ENCODE measurements at places on chromosomes 2 and 18.

- DNase-seq: no peak
These were observed 44.9 kb downstream of the ZBTB14 start for GRCh38 chr18:5250603-5251002.

GRCh38 chr2:162480067-162480466 lies 136.1 kb downstream of the GCA start:
- no peak for DNase-seq

- DNase-seq: no peak
These were observed 185.0 kb upstream of the STK17B start for GRCh38 chr2:196356332-196356731.

GRCh38 chr18:33755931-33756560 lies 178.0 kb downstream of the ASXL3 start:
- DNase-seq: no peak

GRCh38 chr18:38033282-38033681 lies 467.7 kb upstream of the CELF4 start:
- DNase-seq: no peak

GRCh38 chr2:172105471-172106107 lies 2.9 kb upstream of the DLX2 start:
- DNase-seq: no peak

DNA sequence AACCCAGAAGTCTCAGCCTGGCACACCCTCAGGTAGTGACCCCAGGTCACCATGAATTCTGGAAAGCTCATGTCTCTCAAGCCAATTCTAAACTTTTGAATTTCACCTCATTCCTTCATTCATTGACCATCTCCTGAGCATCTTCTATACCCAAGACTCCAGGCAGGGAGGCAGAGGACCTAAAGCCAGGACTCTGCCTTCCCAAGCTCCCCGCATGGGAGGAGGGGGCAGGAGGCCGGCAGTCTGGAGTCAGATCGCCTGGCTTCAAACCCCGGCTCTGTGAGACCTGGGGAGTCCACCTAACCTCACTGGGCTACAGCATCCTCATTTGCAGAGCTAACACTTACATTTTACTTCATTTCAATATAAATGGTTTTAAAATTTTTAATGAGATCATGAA lies 59.0 kb downstream of the SMAD7 start:
- DNase-seq: no peak

- no peak for DNase-seq
These were observed 62.9 kb downstream of the POMC start for GRCh38 chr2:25105336-25106085.

GRCh38 chr18:46212398-46212797 lies 108.2 kb downstream of the HAUS1 start:
- DNase-seq: no peak

GRCh38 chr2:14756981-14757657 lies 124.6 kb downstream of the LRATD1 start:
- DNase-seq: no peak

DNA sequence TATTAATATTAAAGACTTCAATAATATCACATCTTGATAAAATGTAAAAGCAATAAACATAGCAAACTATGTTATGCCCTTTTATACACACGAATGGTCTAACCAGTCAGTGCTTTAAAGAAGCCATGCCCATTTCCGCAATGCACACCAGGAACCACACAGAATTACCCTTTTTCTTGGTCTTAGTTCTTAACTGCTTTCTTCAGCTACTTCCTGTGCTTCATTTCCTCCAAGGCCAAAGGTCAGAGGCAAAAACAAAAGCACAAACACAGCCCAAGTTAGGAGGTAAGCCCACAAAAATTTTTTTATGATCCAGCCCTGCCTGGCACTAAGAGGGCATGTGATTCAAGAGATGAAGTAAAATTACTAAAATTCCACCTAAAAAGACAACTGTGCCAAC lies 267.2 kb downstream of the FBXO15 start:
- DNase-seq: no peak

GRCh38 chr2:188303363-188304031 lies 11.8 kb downstream of the GULP1 start:
- DNase-seq: no peak

DNA sequence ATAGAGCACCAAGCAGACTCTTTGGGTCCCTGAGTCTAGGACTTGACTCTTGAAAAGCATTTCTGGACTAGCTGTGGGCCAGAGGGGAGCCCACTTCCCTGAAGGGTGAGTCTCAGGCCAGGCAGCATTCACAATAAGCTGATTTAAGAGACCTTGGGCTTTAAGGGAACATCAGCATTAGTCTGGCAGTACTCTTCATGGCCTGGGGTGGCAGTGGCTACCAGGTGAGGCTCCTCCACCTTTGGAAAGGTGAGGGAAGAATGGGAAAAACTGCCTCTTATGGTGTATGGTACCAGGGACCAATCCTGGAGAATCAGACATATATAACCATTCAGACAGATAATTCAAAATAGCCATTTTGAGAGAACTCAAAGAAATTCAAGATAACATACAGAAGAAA lies 599.9 kb upstream of the POU3F3 start:
- no peak for DNase-seq

GRCh38 chr2:112633708-112634107 lies 12.0 kb upstream of the SLC20A1 start:
- no peak for DNase-seq

GRCh38 chr2:47656715-47657600 lies 126.0 kb upstream of the MSH6 start:
- no peak for DNase-seq

DNA sequence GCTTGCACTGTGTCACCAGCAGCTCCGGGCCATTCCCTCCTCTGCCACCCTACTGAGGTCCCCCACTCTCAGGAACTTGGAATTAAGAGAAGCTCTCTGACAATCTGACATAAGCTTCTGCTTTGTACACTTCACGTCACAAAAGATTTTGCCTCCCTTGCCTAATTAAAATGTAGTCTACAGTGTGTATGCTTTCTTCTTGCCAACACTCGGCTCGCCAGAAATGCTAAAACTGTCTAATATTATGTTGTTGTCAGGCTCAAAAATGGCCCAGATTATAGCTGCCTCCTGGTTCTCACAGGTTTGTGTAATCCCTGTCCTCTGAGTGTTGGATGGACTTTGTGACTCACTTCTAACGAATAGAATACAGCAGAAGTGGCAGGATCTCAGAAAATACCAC lies 474.7 kb downstream of the MBD2 start:
- no peak for DNase-seq

GRCh38 chr2:235950473-235950809 lies 217.7 kb downstream of the GBX2 start:
- no peak for DNase-seq

DNA sequence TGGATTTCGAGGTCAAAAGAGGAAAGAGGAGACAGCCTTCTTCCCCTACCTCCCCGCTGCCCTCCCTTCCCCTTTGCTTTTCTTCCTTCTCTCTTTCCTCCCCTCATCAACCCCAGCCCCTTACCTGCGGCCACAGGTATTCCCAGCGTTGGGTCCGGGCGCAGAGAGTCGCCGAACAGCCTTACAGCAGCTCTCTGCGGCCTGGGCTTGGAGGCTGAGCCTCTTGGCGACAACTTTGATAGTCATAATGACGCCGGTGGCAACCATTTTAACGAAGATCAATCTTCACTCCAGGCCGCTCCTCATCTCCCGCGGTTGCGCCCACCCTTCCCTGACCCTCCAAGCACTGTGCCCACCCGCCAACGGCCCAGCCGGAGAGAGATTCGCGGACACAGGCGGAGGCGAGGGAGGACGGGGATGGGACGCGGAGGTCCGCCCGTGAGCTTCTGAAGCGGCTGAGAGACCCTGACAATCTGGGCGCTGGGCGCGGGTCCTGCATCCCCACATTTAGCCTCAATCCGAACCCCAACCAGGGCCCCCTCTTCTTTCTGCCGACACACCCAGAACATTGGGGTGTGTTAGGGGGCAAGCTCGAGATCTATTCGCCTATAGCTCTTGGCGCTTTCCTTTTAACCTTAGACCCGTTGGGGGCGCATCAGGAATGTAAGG lies 1.5 kb upstream of the EVX2 start:
- DNase-seq: no peak

GRCh38 chr2:23803965-23804542 lies 122.9 kb downstream of the ATAD2B start:
- DNase-seq: no peak

DNA sequence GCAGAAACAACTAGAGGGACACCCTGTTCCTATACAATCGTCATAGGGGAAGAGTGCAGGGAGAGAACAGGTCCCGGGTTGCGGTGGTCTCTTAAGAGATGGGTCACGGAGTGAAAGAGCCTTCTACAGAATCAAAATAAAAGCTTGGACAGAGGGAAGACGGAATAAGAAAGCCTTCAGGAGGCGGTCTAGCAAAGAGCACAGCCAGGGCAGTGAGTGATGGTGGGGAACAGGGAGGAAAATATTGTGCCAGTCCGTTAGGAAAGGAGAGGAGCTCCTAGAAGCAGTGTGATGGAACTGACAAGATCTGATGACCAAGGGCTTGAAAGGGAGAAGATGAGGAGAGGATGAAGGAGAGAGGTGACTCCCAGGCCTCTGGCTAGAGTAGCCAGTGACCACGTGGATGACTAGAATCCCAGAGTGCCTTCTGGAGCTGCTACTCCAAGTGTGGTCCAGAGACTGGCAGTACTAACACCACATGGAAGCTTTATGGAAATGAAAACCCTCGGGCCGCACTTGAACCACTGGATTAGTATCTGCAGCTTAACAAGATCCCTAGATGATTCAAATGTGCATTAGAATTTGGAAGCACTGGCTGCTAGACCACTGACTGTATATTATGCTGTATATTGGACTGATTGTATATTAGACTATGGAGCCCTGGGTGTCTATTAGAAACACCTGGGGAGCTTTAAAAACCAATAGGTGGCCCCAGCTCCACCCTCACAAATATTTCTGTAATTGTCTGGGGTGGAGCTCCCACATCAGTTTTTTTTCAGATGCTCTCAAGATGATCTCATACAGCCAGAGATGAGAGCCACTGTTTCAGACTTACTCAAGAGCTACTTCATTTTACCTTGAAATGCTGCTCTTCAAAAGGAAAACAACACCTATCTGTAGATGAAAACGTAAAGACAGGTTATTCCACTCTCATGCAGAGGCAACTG lies 1.1 kb upstream of the EVA1A start:
- DNase-seq: no peak

GRCh38 chr2:104280216-104280615 lies 573.7 kb upstream of the POU3F3 start:
- no peak for DNase-seq

- no peak for DNase-seq
These were observed 78.9 kb upstream of the B3GNT2 start for GRCh38 chr2:62116983-62117382.

DNA sequence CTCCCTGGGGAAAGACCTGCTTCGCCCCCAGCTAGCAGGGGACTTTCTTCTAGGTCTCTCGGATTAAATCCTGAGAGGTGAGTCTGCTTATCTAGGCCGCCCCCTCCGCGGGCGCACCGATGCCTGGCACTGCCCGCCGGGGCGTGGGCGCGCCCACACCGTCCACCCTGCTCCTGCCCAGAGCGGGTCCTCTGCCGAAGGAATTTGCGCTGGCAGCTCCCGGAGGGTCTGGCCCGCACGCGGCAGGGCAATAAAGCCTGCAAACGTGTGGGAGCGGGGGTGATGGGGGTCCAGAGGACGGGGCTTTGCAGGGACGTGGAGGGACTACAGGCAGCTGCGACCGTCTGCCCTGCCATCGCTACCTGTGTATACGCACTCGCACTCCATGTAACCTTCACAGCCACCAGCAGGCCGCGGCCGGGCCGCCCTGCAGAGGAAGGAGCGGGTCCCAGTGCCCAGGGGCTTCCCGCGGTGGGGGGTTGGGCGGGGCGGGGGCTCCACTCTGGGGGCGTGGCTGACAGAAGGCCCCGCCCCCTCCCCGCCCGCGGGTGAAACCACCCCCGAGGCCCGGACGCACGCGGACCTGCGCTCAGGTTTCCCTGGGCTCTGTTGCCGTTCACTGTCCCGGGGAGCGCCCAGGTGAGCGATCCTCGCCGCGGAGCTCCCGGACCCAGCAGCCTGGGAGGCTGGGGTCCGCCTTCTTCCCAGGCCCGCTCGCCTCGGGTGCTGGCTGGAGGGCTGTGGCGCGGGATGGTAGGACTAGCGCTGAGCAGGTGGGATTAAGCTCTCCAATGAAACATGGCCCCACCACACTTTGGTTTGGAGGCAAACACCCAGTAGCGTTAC lies 174.5 kb upstream of the HS6ST1 start:
- DNase-seq: no peak

DNA sequence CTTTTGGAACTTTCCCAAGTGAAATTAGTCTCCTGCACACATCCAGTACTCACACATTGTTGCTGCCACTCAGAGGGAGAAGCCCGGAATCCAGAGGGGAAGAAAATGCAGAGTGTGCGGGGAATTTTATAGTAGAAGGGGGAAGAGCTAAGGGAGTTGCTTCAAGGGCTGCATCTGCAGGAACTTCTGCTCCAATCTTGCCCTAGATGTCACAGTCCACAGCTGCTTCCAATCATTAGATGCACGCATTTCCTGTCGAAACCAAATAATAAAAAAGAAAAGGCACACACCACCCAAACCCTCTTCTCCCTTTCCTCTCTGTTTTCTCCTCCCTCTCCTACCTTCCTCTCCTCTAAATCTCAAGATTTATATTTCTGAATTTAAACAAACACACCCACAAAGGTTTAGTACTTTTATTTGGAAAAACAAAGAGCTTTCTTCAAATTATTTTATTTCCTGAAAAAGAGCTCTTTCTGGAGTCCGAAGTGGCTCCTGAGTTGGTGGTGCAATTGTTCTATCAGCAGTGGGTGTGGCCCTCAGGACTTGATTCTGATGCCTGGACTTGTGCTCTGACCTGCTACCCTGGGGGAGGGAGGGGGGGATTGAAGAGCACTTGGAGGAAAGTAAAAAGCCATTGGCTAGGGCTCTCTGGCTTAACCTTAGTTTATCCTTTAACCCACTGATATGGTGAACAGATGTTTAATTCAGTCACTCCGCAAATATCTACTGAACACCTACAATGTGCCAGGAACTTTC lies 72.0 kb downstream of the KCNE4 start:
- DNase-seq: no peak

- no peak for DNase-seq
These were observed 4.2 kb downstream of the SMAD2 start for GRCh38 chr18:47926101-47926850.

DNA sequence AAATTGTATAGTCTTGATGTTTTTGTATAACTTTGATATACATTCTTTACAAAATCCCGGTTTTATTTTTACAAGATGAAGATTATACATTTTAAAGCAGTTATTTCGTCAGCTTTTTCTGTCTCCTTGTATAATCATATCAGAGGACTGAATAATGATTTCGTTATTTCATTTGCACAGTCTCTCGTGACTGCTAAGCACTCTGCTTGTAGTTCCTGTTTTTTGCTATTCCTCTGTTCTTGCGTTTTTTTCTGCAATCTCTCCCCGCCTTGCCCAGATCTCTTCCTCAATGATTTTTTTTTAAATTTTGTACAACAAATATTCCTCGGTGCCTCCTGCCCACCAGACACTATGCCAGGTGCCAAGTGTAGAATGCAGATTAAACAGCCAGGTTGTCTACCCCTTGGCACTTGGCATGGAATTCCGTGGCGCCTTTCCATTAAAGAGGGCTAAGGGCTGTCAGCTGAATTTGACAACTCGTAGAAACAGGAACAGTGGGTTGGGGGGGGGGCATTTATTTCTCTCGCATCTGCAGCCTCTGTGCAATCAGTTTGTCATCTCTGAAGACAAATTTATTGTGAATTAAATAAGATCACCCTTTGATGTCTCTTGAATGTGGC lies 69.6 kb downstream of the KLHL29 start:
- no peak for DNase-seq
